ENCODE measurements at places on chromosomes 1 and 21.

DNA sequence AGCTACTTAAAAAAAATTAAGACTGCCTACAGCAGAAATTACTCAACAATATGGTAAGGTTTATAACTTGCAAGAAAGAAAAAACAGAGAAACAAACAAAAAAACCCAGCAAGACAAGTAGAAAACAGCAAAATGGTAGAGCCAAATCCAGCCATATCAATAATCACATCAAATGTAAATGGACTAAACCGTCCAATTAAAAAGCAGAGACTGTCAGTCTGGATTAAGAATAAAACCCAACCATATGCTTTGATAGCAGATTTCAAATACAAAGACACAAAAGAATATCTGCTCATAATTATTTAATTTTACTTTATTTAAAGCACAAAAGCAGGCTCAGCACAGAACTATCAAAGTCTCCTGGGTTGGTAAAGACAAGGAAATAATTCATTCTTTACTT, 17.5 kb downstream of the PACC1 start:
- no peak for DNase-seq

- no peak for DNase-seq
These were observed 32.7 kb downstream of the TRIM11 start for GRCh38 chr1:228373681-228374571.

DNA sequence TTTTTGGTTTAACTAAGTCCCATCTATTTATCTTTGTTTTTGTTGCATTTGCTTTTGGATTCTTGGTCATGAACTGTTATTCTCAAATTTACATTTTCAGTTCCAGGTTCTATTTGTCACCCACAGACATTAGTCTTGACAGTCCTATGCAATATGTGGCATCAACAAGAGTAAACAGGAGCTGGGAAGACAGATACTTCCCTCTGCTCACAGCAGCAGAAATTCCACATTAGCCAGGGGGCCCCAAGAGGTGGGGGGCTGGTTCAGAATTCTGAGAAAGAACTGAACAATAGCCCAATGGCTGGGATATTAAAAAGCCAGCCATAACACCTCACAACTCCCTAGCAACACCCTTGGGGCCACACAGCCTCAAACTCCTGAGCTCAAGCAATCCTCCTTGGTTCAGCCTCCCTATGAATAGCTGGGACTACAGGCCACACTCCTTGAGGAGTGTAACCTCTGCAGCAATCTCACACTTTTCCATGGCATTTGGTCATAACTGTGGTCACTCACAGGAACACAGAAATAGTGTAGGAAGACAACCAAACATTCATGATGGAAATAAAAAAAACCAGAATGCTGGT, 67.8 kb downstream of the ERG start:
- DNase-seq: no peak

DNA sequence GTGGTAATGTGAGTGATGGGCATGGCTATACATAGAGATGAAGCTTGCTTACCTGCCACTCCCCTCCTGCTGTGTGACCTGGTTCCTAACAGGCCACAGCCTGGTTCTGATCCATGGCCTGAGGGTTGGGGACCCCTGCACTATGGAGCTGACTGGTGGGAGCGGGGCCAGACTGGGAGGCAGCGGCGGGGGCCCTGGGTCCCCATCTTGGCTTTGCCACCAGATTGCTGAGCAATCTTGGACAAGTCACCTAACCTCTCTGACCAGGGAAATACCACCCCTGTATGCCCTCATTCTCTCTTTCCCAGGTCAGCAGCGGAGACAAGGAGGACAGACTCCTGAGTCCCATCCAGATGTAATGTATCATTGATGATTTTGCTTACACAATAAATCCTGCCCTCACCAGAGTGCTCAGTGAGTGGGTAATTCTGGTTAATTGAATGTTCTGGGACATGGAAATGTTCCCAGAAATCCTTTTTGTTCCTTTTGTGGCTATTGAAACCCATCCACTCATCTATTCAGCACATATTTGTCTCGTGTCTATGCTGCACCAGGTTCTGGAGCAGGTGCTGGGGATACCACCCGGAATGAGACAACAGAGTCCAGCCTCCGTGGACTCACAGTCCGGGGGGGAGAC, 4.1 kb upstream of the ARHGEF10L start:
- no peak for DNase-seq

DNA sequence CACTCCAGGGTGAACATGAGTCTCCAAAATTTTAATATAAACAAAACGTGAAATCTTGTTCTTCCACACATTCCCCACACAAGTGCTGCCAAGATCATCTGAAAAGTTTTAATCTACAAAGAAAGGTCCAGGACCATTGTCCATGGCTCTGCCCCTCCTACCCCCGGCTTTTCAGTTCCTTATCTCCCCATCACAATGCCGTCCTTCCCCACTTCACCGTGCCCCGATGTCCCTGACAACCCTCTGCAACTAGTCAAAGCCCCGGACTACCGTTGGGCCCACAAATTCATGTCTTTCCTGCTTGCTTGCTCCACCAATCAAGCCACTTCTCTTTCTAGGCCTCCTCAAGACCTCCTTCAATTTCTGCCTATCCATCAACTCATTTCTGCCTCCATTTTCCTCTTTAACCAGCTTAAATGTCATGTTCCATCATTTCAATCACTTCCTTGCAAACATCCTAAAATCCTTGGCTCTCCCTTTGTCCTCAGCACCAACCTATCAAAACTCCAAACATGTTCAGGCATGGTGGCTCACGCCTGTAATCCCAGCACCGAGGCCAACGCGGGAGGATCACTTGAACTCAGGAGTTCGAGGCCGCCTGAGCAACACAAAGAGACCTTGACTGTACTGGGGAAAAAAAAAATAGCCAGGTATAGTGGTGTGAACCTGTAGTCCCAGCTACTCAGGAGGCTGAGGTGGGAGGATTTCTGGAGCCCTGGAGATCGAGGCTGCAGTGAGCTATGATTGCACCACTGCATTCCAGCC, 14.0 kb upstream of the BMP8B start:
- DNase-seq: no peak

DNA sequence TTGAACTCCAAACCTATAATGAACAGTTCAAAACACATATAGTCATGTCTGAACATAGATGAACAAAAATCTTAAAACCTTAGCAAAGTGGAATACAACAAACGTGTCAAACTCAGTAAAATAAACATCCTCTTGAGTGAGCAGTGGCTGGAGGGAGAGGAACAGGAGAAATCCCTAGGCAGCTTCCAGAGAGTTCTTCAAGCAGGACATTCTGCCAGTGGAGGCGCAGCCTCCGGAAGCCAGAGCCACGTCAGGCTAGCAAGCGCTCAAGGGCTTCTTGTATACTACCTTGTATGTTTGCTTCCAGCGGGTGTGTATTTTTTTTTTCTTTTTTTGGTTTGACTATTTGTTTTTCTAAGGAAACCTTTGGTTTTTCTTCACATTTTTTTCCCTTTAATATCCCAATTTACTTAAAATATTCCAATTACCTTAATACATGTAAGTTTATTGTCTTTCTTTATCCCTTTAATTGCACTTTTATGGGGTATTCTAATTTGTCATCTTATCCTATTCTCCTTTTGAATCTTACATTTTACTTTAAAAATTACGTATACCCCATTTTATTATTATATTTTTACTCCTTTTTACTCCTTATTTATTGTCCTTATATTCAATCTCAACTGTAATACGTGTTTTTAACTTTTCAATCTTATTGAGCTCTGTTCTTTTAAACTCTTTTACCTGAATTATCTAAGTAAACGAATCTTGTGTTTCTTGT, 42.0 kb downstream of the COLGALT2 start:
- no peak for DNase-seq

DNA sequence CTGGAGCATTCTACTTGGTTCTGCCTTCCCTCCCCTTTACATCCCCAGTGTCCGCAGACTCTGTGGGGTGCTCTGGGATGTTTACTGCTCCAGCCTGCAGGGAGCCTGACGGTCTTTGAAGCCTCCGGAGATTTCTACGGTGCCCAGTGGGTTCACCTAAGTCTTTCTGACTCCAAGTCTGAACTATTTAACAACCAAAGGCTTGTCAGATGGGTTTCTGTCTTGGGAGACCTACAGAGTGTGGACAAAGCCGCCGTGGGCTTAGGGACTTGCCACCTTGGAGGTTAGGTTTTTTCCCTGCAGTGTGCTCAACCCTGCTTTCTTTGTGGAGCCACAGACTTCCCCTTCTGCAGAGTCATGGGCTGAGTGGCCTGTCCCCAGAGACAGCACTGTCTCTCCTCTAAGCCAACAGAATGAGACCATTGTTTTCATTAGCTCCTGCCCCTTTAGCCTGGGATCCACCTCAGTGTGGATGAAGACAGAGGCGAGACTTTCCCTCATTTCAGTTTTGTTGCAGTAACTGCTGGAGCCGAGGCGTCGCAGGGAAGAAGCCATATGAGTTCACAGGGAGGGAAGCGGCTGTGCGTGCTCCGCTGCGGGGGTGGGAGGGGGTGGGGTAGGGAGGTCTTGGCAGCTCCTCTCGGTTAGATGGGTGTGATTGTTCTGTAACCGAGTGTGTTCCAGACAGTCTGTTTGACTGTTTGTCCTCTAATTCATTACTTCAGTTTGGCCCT, 120.7 kb downstream of the CNIH3 start:
- no peak for DNase-seq

DNA sequence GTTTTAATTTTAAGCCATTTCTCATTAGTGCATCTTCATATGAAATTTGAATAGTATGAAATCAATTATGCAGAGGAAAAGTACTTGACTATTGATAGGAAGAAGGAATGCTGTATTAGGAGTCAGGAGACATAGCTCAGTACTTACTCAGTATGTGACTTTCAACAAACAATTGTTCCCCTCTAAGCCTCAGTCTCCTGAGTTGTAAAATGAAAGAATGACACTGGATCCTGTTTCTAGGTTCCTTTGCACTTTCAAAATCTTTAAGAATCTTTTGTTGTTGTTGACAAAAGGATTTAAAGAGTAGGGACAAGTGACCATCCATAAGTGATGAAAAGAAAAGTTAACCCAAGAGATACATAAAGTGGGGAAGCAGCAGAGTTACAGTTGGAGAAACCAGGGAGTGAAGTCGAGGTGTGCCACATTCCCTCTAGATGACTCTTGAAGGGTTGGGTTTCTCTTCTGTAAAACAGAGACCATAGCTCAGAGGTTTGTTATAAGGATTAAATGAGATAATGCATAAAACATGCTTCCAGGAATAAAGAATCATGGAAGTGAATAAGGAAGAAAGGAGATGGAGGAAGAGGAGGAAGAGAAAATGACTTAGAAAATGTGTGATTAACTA, 105.7 kb upstream of the KCNJ15 start:
- no peak for DNase-seq

Data from activated naive CD8-positive, alpha-beta T cell treated with anti-CD3 and anti-CD28 coated beads, Interleukin-2, amount 50 U/mL, for 16 hours (primary cell).